AG08395 (cell line): ENCODE measurements at places on chromosomes 11 and 22.

GRCh38 chr11:8773916-8774539 is 91.4 kb downstream of the RPL27A start:
- no peak for DNase-seq

- no peak for DNase-seq
Measured at GRCh38 chr11:17767301-17767885, 32.8 kb downstream of the KCNC1 start.

DNA sequence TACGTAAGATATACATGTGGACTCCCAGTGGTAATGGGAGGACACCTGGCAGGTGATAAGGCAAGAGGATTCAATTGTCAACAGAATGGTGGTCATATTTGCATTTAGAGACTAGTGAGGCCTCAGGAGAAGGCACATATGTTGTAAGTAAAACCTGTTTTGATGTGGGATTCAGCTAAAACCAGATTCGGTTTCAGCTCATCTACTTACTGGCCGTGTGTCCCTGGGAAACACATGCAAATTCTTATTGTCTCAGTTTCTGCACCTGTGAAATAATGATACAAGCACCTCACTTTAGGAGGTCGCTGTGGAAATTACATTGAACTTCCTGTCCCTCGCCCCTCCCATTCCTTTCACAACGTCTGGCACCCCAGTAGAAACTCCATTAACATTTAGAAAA is 78.9 kb upstream of the FIBIN start:
- DNase-seq, result no peak

GRCh38 chr22:47798229-47798628 is 1035.8 kb downstream of the TBC1D22A start:
- DNase-seq, result no peak

- DNase-seq, result no peak
Measured at GRCh38 chr11:9982796-9983579, 311.0 kb downstream of the SBF2 start.

DNA sequence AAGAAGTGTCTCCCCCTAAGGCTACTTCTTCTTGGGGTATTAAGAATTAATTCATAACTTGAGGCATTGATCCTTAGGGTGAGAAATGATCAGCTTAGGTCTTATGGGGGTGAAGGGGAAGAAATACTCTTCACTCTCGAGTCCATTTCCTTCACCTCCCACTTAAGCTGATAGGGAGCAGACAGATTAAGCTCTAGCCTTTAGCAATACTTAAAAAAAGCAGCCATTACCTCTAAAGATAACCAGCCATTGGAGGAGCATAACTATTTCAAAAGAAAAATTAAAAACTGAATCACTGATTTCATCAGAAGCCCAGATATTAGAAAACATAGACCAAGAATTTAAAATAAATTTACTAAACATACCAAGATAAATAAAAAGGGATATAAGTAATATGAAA is 60.5 kb downstream of the ENTHD1 start:
- no peak for DNase-seq

- no peak for DNase-seq
Measured at GRCh38 chr11:116579031-116579653, 193.6 kb downstream of the BUD13 start.

DNA sequence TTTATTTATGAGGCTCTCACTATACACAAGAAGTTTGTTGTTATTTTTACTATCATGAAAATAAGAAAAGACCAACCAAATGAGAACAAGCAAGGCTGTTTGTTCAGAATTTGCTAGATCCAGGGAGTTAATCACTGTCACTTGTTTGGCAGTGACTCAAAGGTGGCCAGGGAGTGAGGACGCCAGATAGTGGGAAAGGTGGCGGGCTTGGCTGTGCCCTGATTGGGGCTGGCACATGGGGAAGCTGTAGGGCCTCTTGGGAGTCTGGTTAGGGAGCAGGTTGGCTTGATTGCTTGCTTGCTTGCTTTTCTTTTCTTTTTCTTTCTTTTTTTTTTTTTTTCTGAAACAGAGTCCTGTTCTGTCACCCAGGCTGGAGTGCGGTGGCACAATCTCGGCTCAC is 53.1 kb upstream of the SLC22A12 start:
- DNase-seq, result no peak

DNA sequence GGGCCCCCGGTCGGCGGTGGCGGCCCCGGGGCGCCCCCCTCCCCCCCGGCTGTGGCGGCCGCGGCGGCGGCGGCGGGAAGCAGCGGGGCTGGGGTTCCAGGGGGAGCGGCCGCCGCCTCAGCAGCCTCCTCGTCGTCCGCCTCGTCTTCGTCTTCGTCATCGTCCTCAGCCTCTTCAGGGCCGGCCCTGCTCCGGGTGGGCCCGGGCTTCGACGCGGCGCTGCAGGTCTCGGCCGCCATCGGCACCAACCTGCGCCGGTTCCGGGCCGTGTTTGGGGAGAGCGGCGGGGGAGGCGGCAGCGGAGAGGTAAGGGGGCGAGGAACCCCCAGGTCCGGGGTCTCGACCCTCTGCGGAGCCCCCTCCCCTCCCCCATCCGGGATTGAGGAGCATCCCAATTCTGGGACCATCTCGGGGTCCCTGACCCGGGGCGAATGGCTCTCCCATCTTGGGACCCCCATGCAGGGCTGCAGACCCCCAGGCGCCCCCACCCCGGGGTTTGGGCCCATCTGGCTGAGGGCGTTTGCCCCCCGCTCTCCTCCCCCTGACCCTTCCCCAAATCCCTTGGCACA is 431 bp downstream of the KMT2A start:
- no peak for DNase-seq
